ENCODE measurements at places on chromosomes 1 and 21.
A peak's percentile ranks its signal among the peaks of the same experiment; 100 is the strongest.

DNA sequence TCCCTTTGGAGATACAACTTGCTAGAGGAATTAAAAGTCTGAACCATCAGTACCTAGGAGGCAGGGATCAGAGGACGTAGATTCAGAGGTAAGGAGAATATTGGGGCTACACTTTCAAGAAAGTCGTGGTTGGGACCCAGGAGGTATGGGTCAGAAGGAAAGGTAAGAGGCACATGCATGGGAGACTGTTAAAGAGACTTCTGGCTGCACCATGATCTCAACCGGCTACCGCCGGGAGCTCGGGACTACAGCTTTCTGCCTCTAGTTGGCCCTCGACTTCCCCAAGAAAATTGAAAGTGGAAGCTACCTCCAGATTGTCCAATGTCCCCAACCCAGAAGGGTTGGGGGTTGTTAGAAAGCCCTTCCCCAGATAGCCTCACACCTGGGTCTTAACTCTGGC, 355.7 kb upstream of the TMPRSS15 start:
- no peak for DNase-seq

- DNase-seq = peak; percentile 61
These were observed at the start of gene IQGAP3 for GRCh38 chr1:156571919-156572662. TSS of gene IQGAP3 (minus strand) at chr1:156572565. CDS start at chr1:156572529, 36 bp downstream.

DNA sequence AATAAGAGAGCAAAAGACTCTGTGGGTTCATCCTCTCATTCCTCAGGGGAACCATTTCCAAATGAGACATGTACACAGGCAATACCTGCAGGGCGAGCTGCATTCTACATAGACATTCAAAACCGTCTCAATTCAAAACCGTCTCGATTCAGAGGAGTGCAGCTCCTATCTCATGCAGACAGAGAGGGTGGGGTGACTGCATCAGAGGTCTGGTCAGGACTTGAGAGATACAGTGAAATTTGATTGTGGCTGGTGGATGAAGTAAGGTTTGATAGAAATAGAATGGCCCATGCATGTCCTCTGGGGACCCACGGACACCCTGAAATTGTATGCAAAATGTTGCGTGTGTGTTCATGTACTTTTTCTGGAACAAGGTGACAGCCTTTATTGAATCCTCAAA, 27.3 kb downstream of the TEX35 start:
- DNase-seq = no peak

- DNase-seq = no peak
These were observed 192.4 kb upstream of the ARHGEF16 start for GRCh38 chr1:3261969-3262579.

DNA sequence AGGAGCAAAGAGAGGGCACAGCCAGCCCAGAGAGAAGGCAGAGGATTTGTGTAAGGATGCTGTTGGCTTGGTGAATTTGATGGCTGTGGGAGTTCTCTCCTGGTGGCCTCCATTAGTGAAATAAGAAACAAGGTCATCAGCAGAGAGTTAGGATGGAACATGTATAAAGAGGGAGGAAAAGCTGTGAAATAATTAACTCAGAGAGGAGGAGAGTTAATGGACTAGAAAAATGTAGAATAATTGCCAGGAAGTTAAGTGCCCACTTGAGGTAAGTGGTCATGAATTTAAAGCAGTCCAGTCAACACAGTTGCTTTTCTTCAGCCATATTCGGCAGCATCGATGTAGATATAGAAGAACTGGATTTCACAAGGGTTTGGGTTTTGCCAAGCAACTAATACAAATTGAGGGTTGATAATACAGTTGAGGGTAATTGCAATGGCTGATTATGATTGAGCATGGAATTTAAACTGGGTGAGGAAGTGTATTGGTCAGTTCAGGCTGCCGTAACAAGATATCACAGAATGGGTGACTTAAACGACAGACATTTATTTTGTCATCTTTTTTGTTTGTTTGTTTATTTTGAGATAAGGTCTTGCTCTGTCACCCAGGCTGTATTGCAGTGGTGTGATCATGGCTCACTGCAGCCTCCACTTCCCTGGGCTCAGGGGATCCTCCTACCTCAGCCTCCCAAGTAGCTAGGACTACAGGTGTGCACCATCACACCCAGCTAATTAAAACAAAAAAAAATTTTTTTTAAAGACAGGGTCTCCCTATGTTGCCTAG, 31.7 kb upstream of the KLF17 start:
- no peak for DNase-seq

DNA sequence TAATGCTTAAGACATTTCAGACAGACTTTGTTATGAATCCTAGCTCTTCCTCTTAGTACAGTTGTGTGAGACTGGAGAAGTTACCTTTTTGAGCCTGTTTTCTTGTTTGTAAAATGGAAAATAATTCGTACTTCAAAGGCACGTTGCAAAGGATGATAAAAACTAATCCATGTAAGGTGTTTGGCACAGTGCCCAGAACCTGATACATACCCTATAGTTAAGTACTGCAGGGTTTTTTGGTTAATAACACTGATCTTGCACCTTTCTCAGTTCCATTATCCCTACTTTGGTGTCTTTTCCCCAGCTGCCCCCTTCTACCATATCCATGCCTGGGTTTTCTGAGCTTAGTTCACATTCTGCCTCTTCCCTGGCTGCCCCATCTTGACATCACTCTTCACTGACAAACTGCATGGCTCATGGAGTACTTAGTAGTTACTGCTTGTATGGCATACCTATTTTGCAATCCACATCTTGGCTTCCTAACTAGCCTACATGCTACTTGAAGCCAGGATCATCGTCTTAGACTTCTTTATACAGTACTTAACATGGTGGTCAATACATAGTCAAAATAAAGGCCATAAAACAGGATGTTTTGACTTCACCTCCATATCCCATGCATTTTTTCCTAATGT, 10.1 kb downstream of the CCDC185 start:
- no peak for DNase-seq

DNA sequence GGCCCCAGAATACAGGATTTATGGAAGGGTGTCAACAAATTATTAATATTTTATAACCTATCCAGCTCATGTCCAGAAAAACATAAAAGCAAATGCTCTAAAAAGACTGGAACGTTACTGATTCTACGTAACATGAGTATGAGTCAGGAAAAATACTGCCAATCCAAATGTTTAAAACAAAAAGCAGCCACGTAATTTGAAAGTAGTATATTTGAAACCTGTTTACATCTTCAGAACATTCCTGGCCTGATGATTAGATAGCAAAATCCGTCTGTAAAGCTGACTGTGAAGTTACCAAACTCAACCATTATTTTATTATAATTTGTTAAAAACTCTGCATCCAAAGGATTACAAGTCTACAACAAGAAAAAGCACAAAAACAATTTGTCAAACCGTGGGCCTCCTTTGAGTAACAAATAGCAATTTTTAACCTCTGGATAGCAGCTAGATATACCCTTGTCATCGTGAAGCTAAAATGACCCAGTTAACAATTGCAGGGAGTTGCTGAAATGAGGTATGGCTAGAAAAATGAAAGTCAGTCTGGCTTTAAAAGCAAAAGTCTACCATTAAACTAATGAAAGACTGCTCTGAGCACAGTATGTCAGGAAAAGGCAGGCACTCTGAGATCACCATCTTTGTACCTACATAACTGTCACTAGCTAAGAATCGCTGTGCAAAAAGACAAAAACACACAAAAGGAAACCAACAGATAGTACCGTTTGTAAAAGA, 1.2 kb downstream of the UBR4 start:
- no peak for DNase-seq

- DNase-seq = no peak
These were observed 6.4 kb upstream of the KANK4 start for GRCh38 chr1:62325681-62326080.

DNA sequence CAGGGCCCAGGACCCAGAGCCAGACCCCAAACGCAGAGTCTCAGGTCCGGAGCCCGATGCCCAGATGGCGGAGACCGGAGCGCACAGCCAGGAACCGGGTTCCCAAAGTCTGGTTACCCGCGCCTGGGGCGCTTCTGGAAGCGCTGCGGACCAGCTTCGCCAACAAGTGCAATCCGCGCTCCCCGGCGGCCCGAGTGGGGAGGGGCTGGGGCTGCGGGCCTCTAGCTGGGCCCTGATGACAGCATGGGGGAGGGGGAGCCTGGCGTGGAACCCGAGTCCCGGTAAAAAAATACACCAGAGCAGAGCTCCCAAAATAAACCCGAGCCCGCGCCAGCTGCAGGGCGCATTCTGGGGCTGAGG, 494 bp downstream of the NT5C1A start:
- DNase-seq = no peak

GRCh38 chr1:198660341-198661261, 21.8 kb downstream of the PTPRC start:
- DNase-seq = no peak

DNA sequence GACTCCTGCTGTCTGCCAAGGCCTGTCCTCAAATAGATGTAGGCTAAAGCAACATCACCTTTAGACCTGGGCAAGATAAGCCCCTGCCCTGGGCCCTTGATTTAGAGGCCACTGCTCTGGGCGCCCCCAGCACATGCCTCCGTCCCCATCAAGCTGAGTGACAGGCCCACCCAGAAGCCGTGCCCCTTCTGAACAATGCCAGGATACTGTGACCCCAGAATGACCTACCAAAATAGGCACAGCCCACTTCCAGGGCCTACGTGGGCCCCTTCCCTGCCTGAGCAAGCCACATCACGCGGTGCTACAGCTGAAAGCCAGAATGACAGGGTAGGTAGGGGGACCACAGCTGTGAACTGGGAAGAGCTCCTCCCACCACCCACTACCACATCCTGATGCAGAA, 24.7 kb upstream of the BECN2 start:
- no peak for DNase-seq

GRCh38 chr1:8661185-8662110, 156.0 kb downstream of the RERE start:
- DNase-seq = no peak

- DNase-seq = no peak
These were observed 173.2 kb downstream of the RRAGC start for GRCh38 chr1:38686167-38686926.

- no peak for DNase-seq
These were observed 23.0 kb downstream of the DISP3 start for GRCh38 chr1:11501906-11502485.

GRCh38 chr1:44808063-44808937, at the start of gene BTBD19:
TSS of gene BTBD19 (plus strand) at chr1:44808523. CDS start at chr1:44808821, 298 bp downstream.
- DNase-seq = peak; percentile 62

DNA sequence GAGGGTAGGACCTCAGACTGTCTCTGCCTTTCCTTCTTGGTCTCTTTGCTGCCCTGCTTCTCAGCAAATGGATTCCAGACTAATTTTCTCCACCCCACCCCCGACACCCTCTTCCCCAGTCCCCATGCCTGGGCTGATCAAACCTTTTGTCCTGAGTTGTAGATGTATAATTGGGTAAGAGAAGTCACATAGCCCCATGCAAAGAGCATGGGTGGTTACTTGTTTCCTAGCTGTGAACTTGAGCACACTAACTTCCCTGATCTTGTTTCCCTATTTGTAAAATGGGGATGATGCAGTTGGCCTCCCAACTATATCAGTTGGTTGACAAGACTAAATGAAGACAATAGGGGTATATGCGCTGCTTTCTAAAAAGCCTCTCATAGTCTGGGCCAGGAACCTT, 9.2 kb downstream of the PADI6 start:
- no peak for DNase-seq

DNA sequence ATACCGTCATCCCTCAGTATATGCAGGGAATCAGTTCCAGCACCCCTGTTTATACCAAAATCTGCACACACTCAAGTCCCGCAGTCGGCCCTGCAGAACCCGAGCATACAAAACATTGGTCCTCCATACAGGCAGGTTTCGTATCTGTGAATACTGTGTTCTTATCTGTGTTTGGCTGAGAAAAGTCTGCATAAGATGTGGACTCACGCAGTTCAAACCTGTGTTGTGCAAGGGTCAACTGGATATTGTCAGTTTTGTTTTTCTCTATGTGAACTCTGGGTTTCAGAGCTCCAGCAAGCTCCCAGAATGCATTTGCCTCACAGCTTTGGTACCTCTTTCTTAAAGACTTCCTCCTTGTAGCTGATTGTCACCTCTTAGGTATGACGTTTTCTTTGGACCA, 100.6 kb downstream of the NR5A2 start:
- no peak for DNase-seq

- no peak for DNase-seq
These were observed 194.3 kb upstream of the GREM2 start for GRCh38 chr1:240806200-240806745.

- no peak for DNase-seq
These were observed 150.0 kb downstream of the CASZ1 start for GRCh38 chr1:10646347-10646861.

- DNase-seq = no peak
These were observed 1.4 kb downstream of the TRIM17 start for GRCh38 chr1:228415221-228415620.

GRCh38 chr1:239696317-239696716, 309.9 kb downstream of the CHRM3 start:
- no peak for DNase-seq

DNA sequence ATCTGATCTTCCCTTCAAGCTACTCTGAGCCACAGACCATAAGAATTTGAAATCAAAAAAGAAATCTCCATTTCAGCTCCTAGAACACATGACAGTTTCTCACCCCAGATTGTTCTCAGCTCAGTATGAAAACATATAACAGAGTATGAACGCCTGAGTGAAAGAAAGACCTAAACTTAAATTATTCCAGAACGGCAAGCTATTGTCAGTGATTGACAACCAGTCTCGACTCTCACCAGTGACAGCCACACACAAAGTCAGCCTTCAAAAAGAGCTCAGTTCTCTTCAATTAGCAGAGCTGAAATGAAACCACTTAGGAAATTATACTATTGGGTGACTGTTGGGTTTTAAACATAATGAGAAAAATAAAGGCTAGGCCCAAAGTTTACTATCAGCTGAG, 312.8 kb downstream of the OMA1 start:
- DNase-seq = no peak

GRCh38 chr1:27153927-27154358, 982 bp downstream of the SLC9A1 start:
- no peak for DNase-seq

DNA sequence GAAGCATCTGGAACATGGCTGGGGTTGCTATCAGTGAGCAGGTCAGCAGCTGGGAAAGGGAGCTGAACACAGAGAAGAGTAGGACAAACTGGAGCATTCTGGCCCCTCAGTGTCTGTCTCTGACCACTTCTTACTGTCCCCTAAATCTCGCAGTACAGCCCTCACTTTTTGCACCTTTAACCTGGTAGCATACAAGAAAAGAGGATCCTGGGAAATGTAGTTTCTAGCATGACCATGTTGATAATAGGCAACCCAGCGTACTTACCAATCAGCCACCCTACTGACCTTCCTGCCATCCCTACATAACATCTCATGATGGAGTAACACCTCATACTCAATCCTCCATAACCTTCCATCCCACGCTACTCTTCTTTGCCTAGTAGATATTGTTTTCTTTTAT, 99.1 kb upstream of the RAVER2 start:
- DNase-seq = no peak

GRCh38 chr1:44664730-44665370, 9.4 kb downstream of the TMEM53 start:
- no peak for DNase-seq

All from T-helper 9 cell (primary cell).